GM04504 (cell line): ENCODE measurements at places on chromosomes 7 and 10.

DNA sequence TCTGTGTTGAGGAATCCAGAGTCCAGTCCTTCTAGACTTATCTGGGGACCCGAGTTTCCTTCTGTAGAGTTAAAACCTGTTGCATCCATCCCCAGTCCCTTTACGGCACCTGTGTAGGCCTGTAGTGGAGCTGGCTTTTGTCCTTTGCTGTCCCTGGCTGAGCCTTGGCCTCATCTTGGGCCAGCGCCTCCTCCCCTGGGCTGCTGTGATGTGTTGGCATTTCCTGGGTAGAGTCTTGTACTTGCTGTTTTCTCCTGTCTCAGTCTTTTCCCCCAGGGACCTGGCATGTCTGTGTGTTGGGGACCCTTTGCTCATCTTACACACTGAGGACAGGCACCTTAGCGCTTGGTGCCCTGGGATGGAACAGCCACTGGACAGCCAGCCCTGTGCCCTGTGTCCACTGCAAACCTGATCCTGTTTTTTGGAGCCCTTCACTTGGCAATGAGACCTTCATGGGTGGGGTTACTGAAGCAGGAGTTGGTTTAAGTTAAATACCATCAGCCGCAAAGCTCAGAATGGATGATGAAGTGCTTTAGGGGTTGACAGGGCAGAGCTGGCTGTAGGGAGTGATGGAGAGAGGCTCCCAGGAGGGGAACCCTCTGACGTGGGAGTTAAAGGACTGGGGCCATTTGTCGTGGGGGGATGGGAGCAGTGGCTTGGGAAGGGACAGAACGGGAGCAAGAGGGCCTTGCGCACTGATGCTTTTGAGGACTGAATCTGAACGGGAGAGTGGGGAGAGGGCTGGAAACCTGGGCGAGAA is 50.9 kb downstream of the CUX1 start:
- no peak for DNase-seq

- DNase-seq = no peak
Measured at GRCh38 chr10:6695519-6695918, 115.4 kb upstream of the PRKCQ start.

- DNase-seq = no peak
Measured at GRCh38 chr10:69891057-69891617, 89.4 kb downstream of the COL13A1 start.

- no peak for DNase-seq
Measured at GRCh38 chr10:11446864-11447263, 164.6 kb downstream of the USP6NL start.

- DNase-seq = no peak
Measured at GRCh38 chr10:43293677-43294057, 26.8 kb upstream of the RASGEF1A start.

- no peak for DNase-seq
Measured at GRCh38 chr7:45566386-45566785, 7.8 kb upstream of the ADCY1 start.

DNA sequence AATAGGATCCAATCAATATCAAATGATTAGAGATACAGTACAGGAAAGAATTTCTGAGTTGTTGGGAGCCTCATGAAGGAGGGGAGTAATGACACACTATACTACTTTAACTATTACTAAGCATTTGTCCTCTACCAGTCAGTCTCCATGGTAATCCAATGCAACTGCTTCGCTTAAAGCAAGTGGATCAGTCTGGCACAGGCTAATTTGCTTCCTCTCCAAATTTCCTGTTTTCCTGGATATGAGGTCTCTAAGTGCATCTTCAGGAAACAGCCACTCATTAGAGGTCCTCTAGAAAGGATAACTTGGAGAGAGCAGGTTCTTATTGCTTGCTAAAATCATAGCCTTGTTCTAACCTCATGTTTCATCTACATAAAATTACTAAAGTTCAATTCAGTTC is 8.4 kb upstream of the SEPTIN7 start:
- DNase-seq = no peak

DNA sequence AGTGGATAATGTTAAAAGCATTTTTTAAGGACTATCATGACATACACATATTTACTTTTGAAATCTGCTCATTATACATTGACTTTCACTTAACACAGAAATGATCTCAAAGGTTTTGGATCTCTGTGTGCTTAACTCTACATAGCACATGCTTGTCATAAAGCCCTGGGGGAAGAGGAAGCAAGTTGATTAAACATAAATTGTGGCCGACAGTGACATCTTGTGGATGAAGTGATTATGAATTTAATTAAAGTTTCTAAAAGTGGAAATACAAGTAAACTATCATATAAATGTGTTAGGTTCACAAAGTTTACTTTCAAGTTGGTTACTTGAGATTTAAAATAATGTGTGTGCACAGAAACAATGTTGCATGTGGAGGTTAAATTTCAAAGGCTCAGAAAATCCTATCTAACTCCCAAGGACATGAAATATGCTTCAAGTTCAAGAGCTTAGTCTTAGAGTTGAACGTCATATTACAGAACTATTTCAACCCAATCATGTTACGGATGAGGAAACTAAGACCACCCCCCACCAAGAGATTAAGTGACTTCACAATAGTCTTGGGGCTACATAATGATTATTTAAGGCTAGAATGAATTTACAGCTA is 1247.8 kb downstream of the GATA3 start:
- peak; percentile 19 for DNase-seq

DNA sequence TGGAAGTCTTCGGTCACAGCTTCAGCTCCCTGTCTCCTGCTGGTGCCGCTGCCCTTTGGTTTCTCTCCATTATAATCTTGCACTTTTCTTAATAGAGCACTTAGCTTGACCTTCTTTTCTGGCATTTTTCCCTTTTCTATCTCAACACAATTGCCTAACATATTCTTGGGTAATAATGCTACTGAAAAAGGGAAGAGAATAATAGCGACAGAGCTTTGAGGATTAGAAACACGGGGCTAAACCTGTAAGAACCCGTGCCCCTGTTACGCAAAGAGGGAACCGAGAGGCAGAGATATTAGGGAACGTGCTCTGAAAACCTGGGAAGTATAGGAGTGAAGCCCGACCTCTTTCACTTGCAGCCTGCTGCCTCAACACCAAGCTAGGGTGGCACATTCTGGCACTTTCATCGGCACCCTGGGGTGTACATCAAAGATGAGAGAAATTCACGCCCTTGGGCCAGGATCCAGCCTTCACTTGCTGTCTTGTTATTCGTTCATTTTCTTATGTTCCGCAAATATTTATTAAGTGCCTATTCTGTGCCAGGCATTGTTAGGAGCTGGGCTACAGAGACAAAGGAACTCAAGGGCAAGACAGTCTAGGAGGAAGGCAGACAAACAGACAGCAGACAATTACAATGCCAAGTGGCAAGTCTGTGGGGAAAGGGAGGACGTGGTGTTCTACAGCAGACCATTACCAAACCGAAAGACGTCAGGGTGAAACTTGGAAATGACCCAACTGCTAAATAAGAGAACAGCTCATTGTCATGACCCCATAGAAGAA is 33.0 kb upstream of the GALNTL5 start:
- DNase-seq = no peak

DNA sequence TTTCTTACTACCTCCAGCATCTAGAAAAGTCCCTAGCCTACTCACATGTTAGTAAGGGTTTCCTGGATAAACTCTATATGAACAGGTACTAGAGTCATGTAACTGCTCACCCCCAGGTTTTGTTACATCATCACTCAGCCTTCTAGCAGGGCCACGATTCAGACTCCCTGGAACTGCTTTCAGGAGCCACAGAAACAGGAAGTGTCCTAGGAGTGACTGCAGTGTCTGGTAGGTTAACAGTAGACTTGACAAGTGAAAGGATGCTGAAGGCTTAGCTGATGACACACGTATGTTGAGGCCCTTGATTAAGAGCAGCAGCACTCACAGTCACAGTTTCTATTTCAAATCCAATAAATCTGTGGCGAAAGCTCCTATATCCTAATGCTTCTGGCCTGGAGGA is 101.2 kb downstream of the DNMBP start:
- no peak for DNase-seq

DNA sequence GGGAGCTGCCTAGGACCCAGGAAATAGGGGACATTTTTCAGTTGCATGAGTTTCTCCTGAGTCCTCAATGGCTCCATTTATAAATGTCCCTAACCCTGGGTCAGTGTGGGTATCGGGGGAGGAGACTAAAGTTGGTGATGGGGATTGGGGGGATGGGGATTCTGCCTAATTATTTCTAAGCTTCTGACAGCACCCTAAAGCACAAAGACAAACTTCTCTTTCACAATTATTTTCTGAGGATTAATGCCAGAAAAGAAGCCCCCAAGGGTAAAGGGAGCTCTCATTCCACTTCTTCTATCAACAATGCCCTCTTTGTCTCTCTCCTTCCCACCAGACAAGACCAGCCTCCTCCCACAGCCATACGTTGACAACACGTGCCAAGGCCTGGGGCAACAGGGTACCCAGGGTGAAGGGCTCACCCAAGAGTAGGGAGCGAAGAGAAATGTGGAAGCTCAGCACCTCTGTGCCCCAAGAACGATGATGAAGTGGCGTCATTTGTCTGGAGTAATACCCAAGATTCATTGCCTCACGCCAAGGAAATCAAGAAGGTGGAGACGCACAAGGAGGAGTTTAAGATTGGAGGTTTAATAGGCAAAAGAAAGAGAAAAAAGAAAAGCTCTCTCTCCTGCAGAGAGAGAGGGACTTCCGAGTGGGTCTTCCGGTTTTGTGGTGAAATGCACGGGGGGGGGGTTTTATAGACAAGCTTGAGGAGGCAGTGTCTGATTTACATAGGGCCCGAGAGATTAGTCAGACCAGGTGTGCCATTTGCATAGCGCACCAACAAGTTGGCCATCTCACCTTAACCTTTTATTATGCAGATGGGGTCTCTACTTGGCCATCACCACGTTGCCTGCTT is 14.4 kb upstream of the GJC3 start:
- no peak for DNase-seq

GRCh38 chr10:123860209-123860608 is 31.4 kb downstream of the CPXM2 start:
- no peak for DNase-seq

GRCh38 chr10:6396652-6397051 is 183.4 kb downstream of the PRKCQ start:
- peak; percentile 96 for DNase-seq

DNA sequence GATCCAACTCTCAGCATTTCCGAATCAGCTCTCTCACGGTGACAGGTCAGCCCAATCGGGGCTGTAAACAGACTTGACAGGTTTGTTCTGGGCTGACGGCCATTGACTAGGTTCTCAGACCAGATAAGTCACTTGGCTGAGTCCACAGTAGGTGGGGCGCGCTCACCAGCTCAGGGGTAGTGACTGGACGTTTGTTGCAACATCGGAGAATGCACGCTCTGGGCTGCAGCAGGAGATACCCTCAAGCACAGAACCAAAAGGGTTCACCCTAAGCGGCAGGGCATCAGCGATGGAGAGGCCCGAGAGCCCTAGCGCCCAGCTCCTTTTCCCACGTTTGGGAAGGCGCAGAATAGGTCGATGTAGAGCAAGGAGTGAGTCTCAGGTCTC is 1.8 kb downstream of the KLLN start:
- DNase-seq = peak; percentile 72

DNA sequence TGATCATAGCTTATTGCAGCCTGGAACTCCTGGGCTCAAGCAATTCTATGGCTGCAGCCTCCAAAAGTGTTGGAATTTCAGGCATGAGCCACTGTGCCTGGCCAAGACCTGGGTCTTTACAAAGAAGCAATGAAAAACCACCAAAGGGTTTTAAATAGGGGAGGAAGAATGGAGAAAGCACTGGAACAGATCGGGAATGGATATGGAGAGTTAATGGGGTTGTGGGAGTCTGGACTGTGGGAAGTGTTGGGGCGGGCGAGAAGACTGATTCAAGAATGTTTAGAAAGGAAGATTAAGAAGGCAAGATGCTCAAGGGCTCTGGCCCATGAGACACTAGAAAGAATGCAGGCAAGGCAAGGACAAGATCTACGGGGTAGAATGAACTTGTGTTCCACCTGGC is 98.5 kb downstream of the CARD11 start:
- no peak for DNase-seq

GRCh38 chr7:134827889-134828288 is 48.5 kb downstream of the CALD1 start:
- DNase-seq = peak; percentile 35

DNA sequence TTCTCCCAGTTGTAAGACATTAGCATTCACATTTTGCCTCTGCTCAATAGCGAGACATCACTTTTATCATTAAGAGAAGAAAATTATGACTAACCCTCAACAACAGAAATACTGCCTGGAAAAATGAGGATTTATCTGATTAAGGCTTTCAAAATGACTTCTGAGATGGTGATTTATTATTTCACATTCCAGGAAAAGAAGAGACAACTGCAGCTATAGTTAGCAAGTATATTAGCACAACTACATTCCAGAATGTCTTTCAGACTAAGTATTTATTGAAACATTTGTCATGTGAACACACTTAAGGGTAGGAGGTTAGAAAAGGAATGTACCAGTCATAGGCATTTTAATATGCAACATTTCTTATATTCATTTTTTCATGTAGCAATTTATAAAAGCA is 162.0 kb downstream of the IQUB start:
- no peak for DNase-seq

- DNase-seq = no peak
Measured at GRCh38 chr10:66277481-66277880, 648.4 kb upstream of the LRRTM3 start.

DNA sequence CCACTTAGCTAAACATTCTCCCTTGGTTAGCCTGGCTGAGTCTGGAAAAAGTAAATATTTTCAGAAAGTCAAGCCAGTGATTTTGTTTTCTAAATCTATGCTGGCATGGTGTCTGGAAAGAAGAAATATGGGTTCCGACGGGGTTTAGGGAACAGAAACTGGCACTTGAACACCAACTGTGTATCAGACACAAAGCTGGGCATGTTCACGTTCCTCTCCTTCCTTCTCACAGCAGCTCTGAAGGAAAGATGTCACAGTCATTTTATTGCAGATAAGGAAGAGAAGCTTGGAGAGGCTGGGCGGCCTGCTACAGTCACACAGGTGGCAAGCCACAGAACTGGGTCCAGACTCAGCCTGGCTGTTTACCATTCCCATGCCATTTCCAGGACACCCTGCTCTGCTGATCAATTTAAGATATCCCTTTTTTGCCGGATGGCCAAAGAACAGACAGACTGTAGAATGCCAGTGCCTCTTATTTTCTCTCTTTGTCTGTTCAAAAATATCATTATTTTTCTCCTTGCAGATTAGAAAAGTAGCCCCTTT is 118.8 kb downstream of the HERPUD2 start:
- DNase-seq = no peak

- DNase-seq = no peak
Measured at GRCh38 chr7:66747881-66748511, 7.5 kb downstream of the RABGEF1 start.
